ENCODE measurements at places on chromosomes 1 and 21.

GRCh38 chr1:3056641-3057040 is 12.4 kb upstream of the PRDM16 start:
- no peak for DNase-seq

DNA sequence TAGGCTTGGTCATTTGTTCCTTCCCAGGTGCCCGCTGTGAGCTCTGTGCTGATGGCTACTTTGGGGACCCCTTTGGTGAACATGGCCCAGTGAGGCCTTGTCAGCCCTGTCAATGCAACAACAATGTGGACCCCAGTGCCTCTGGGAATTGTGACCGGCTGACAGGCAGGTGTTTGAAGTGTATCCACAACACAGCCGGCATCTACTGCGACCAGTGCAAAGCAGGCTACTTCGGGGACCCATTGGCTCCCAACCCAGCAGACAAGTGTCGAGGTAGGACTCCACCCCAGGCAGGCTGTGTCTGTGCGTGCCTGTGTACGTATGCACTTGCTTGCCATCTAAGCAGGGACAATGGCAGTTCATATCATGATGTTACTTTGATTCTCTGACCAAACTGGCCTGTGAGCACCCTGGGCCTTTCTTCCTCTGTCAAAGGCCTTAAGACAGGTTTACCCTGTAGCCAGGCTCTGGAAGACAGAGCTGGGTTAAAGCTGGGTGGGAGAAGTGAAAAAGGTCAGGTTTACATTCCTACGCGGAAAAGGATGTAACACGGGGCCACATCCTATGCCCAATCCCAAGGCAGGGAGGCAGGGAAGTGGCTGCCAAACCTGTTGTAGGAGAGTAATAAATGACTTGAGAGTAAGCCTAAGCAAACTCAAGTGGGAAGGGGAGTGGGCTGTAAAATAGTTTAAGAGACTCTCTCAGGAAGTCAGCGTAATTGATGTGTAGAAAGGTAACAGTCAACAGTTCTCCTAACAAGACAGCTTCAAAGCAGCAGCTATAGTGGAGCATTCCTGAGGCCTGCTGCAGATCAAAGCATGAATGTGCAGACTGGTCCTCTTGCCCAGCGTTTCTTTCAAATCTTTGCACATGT is 42.5 kb downstream of the LAMC2 start:
- DNase-seq: no peak

DNA sequence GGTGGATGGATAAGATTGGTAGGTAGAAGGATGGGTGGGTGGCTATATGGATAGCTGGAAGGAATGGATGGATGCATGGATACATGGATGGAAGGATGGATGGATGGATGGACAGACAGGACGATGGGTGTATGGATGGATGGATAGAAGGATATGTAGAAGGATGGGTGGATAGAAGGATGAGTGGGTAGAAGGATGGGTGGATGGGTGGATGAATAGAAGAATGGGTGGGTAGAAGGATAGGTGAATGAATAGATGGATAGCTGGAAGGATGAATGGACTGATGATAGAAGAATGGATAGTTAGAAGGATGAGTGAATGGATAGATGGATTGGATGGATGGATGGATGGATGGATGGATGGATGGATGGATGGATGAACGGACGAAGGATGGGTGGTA is 5.0 kb downstream of the MASP2 start:
- DNase-seq: no peak

GRCh38 chr21:43721939-43722338 is 3.0 kb downstream of the PDXK start:
- no peak for DNase-seq

GRCh38 chr21:14889080-14889810 is 175.6 kb downstream of the NRIP1 start:
- no peak for DNase-seq

DNA sequence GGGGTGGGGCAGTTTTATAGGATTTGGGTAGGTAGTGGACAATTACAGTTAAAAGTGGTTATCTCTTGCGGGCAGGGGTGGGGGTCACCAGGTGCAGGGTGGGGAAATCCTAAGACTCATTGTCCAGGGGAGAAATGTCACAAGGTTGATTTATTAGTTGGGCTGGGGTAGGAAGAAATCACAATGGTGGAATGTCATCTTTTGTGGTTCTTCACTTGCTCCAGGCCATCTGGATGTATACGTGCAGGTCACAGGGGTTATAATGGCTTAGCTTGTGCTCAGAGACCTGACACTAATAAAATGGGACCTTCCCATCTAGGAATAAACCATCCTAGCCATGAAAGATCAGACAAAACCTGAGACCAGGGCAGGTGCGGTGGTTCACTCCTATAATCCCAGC is 11.5 kb downstream of the TEX46 start:
- no peak for DNase-seq

DNA sequence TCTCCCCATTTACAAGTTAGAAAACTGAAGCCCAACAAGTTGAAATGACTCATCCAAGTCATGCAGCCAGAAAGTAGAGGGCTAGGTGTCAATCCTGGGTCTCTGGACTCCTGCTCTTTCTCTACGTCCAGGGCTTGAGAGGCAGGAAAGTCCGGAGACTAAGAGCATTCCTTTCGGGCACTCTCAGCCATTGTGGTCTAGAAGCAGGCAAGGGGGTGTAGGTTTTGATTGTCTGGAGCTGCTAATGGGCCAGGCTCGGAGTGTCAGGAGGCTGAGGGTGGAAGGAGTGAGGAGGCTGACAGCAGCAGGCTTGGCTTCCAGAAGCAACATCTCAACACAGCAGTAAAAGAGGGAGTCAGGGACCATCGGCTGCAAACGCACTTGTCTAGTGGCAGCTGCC is 107.6 kb upstream of the KLHDC7A start:
- DNase-seq: no peak

DNA sequence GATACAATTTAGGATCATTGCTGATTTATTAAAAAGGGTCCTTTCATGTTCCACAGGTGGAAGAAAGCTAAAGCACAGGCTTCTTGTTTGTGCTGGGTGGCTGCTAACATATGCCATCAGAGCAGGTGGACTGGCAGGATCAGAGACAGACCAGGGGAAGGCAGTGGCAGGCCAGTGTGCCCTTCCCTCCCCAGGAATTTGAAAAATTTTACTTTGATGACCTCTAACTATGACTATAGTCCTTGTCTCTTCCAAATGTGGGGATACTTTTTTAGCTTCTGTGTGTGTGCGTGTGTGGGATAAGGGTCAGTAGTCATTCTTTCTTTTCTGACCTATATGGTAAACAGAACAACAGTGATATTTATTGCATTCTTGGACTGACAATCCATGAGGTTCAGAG is 49.9 kb downstream of the LHX9 start:
- DNase-seq: no peak

DNA sequence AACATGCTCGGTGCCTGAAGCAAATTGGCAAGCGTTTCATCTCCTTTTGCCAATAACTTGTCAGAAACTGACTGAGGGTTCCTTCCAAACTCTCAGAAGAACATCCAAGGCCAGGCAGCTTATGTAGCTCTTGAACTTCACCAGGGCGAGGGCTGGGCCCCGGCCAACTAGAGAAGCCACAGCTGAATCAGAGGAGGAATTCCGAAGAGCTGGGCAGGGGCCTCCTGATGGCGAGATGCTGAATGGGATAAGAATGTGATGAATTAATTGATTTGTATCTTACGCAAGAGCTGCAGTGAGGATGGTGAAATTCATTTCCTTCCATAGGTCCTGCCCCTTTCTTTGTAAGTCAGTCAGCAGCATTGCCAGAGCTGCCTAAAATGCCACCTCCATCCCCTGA is 345.8 kb downstream of the KIF26B start:
- DNase-seq: no peak

- DNase-seq: no peak
These were observed 39.5 kb downstream of the EPHB2 start for GRCh38 chr1:22749919-22750684.

- no peak for DNase-seq
These were observed 1.8 kb downstream of the CDKN2C start for GRCh38 chr1:50971748-50972305.

DNA sequence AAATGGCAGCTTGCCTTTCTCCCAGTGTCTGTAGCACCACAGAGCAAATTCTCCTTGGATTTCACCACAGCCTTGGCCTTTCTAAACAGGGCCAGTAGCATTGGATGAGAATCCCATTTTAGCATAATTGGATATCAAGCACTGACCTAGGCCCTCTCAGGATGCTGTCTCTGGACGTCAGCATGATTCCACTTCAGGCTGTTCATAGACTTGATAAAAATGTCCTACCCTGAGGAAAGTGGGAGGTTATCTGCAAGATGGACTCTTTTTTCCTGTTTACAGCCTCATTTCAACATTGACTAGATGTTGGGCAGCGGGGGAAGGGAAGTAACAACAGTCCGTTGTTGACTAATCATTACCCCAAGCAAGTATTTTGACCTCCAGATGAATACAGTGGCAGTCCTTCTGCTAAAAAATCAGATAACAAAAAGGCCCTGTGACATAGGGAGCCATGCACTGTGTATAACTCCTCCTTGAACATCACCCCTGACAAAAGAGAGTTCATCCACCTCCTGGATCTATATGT is 5.2 kb downstream of the NPL start:
- no peak for DNase-seq

DNA sequence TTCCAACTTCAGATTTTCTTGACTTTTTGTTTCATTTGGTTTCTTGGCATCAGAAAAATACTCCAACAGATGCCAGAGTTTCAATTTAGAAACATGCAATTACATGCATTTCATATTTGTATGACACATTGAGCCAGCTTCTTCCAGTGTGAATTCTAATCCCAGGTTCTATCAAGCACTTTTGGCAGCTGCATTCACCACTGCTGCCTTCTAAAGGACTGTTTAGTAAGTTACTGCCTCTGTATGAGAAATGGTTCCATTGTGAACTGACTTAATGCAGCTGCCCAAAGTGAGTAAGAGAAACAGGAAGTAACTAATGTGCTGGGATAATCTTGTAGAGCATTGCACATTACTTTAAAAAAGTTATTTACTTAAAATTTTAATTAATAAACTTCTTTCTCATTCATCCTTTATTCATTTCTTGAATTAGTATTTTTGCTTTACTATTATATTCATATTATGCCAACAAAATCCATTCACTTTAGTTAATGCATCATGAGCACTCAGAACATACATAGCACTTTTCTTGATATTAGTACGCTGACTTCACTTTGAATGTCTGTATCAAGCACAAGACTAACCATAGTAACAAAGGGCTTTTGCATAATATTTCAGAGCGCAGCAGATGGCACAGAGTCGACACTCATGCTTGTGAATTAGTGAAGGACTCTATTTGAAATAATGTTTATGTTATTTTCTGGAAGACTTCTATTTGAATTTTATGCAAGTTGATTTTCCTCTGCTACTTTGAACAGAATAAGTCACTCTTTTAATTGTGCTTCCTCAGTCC is 9.8 kb downstream of the RGS18 start:
- no peak for DNase-seq

- no peak for DNase-seq
These were observed 157.8 kb downstream of the VPS13D start for GRCh38 chr1:12387641-12388040.

DNA sequence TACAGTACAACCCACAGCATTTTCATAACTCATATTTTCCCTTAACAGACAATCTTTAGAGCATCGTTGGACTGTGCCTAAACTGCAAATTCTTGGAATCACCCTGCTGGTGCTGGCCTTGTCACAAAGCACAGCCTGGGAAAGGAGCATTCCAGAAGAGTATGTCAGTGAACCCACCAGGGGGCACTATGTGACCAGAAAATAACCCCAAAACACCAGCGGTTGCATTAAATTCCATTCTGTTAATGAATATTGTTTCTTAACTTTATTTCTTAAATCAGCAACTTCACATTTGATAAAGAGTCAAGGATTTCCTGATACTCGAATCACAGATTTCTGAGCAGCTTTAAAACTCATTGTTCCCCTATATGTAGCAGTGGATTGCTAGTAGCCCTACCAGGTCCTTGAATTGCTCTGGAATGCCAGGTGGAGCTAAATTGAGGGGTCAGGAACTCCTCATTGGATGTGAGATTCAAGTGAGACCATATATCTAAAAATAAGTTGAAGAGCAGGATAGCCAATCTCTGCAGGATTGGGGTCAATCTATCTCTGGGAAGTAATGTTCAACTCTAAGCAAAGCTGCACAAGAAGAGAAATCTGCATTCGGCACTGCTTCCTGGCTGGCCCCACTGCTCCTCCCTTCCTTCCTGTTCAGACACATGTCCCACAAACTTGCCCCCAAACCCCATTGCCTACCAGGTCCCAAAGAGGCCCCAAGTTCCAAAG is 12.7 kb upstream of the RAB4A start:
- peak; percentile 49 for DNase-seq

Data from stimulated activated CD8-positive, alpha-beta memory T cell treated with anti-CD3 and anti-CD28 coated beads, Interleukin-4, amount 100 ng/mL, for 4 hours (primary cell).